Natural killer cell (primary cell): ENCODE measurements at places on chromosomes 12 and 14. TPM values are rescaled to one million over a fixed set of nuclear protein-coding genes. Genes with fewer than 3 reads are reported as not detected.

GRCh38 chr12:12626471-12626870 lies 14.8 kb downstream of the CREBL2 start:
- H3K27ac ChIP-seq = no peak overlapping the region
- peaks cover 2% of the 10 kb centered on the region for H3K4me1 ChIP-seq
- no peak overlapping the region for H3K4me3 ChIP-seq
- no peaks in the 10 kb centered on the region for H3K36me3 ChIP-seq
- no peaks in the 10 kb centered on the region for H3K27me3 ChIP-seq
- DNase-seq = no peak

DNA sequence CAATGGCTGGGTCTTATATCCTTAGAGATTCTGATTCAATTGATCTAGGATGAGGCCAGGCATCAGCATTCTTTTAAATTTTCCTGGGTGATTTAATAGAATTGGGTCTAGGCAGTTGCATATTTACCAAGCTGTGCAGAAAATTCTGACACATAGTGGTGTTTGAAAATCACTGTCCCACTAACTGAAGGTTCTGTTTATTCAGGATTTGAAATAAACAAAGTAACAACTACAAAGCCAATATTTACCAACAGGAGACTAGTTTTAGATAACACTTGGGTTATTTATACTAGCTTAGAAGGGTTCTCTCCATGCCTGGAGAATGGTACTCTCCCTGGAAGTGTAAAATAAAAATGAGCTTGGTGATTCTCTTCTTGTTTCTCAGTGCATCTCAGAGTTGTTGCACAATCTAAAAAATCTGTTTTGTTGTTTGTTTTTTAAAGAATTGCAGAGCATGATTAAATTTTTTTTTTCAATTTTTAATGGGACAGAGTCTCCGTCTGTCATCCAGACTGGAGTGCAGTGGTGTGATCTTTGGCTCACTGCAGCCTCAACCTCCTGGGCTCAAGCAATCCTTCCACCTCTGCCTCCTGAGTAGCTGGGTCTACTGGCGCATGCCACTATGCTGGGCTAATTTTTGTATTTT lies 16.9 kb downstream of the BEST3 start:
- H3K27me3 ChIP-seq = no peaks in the 10 kb centered on the region
- no peak overlapping the region for H3K27ac ChIP-seq

GRCh38 chr12:54240971-54241588 lies 38.8 kb downstream of the CBX5 start:
- no peak for DNase-seq
- no peaks in the 10 kb centered on the region for H3K4me1 ChIP-seq
- H3K4me3 ChIP-seq = no peak overlapping the region
- peaks cover 26% of the 10 kb centered on the region for H3K36me3 ChIP-seq
- no peaks in the 10 kb centered on the region for H3K27me3 ChIP-seq

GRCh38 chr12:81222846-81223592 lies 145.1 kb downstream of the ACSS3 start:
- no peaks in the 10 kb centered on the region for H3K4me1 ChIP-seq
- no peaks in the 10 kb centered on the region for H3K27me3 ChIP-seq
- no peak overlapping the region for H3K4me3 ChIP-seq
- H3K27ac ChIP-seq = no peak overlapping the region
- DNase-seq = no peak
- no peaks in the 10 kb centered on the region for H3K36me3 ChIP-seq

DNA sequence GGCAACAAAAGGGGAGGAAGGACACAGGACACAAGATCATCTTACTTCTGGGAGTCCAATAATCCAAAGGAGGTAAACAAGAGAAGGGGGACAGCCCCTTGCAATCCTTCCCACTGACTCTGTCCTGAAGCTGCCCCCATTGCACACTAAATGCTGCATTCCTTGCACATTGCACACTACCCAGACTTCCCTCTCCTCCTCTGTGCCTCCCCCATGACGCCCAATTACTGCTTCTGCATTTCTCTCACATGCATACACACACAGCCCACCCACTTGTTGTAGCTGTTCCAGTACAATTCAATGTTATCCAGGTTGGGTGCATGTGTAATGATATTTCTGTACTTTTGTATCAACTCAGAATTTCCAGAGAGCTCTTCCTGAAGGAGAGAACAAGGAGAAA lies 5.5 kb downstream of the NDRG2 start:
- peaks cover 5% of the 10 kb centered on the region for H3K27me3 ChIP-seq
- no peak overlapping the region for H3K4me3 ChIP-seq
- H3K36me3 ChIP-seq = no peaks in the 10 kb centered on the region
- H3K4me1 ChIP-seq = peaks cover 10% of the 10 kb centered on the region

The AMN gene
- total RNA-seq = 0.24 TPM

The KRT8 gene
- total RNA-seq = not detected

The CCDC38 gene
- 1.2 TPM for total RNA-seq

The FGD4 gene
- 0.68 TPM for total RNA-seq
